Activated T-cell treated with anti-CD3 and anti-CD28 coated beads, Interleukin-2, amount 50 U/mL, for 72 hours (primary cell): ENCODE measurements at places on chromosomes 3 and 15.

DNA sequence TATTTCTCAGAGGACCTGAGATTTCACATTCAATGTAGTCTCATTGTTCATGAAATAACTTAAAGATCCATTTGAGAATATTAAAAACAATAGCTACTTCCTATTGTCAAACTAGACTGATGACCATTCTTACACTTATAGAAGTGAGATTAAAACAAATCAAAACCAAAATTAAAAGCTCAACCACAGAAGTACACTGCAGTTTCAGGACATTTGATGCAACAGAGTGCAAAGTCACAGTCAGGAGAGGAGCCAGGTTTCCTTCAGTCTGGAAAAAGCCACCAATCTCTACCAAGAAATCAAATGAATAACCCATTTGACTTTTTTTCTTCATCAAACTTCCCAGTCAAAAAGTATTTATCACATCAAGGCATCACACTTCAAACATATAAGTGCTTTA lies 5.5 kb downstream of the CCPG1 start:
- DNase-seq: no peak

- no peak for DNase-seq
These were observed 55.0 kb upstream of the HRH1 start for GRCh38 chr3:11099306-11099705.

DNA sequence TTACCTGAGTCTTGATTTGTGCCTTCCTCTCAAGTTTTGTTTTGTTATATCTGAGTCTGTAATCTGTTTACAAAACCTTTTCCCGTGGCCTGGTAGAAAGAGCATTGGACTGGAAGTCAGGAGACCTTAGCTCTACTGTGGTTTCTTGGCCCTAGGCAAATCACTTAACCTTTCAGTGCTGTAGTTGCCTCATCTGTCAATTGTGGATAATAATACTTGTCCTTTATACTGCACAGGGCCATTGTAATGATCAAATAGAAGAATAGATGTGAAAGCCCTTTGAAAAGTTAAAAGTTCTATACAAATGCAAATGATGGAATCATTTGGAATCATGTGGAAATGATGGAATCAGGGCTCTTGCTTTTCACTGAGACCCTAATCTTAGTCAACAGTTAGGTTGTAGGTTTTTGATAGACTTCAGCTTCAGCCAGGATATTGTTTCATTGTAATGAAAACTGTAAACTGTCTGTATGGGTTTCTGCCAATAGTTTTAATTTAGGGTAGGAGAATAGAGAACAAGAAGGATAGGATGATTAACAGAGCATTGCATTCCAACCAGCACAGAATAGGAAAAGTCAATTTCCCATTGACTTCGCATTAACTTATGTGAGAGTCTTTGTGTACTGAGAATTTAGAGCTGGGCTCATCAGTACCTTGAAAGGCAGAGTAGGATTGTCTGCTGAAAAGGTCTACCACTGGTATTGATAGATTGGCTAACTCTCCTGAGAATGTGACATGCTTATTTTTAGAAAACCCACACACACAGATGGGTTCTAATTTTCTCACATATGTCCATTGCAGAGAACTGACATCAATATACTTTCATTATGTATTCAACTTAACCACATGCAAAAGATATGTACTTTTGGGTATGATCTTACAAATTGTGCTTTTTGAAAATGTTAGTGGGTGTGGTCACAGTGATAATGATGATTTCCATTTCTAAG lies 21.8 kb downstream of the MAP2K5 start:
- no peak for DNase-seq

GRCh38 chr3:134605556-134605955 lies 45.3 kb downstream of the KY start:
- DNase-seq: no peak

- DNase-seq: no peak
These were observed 258.2 kb downstream of the SOX2 start for GRCh38 chr3:181969925-181970324.
